ENCODE measurements at places on chromosomes 2 and 18.

DNA sequence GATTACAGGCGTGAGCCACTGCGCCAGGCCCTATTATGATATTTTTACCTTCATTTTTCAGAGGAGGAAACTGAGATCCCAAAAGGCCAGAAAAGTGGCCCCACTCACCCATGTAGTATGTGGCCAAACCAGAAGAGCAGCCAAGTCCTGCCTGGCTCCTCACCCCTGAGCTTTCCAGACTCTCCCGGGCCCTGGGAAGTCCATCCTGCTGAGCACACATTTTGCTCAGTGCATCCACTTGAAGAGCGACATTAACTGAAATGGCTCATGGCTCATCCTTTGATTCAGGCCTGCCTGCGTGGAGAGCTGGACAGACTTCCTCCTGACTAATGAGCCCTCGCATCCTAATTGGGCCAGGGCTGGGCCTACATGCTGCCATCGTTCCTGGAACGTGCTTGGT is 9.5 kb upstream of the NGEF start:
- no peak for DNase-seq

DNA sequence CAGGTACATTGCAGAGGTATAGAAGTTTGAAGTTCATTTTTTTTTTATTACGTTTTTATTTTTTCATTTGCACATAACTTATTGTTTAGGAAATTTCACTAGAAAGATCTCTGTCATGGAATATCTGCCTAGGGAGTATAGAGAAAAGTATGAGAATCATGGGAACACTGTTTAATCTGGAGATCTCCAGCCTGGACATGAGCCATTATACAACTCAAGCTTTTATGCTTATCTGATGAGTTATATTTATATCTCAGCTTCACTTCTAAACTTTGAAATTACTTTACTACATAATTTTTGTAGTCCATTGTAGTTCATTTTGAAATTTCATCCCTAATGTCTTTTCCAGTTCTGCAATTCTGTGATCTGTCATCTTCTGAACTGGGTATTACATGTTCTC is 515.6 kb downstream of the ERBB4 start:
- no peak for DNase-seq

- DNase-seq: peak; percentile 9
These were observed 116.0 kb upstream of the RAB27B start for GRCh38 chr18:54712306-54712705.

GRCh38 chr2:43368483-43369385 is 142.3 kb upstream of the ZFP36L2 start:
- DNase-seq: no peak

GRCh38 chr2:134934641-134935040 is 16.0 kb downstream of the CCNT2 start:
- no peak for DNase-seq

- DNase-seq: no peak
These were observed 644 bp upstream of the DYM start for GRCh38 chr18:49460976-49461601.

- peak; percentile 21 for DNase-seq
These were observed 6.6 kb downstream of the FECH start for GRCh38 chr18:57579934-57580333.

DNA sequence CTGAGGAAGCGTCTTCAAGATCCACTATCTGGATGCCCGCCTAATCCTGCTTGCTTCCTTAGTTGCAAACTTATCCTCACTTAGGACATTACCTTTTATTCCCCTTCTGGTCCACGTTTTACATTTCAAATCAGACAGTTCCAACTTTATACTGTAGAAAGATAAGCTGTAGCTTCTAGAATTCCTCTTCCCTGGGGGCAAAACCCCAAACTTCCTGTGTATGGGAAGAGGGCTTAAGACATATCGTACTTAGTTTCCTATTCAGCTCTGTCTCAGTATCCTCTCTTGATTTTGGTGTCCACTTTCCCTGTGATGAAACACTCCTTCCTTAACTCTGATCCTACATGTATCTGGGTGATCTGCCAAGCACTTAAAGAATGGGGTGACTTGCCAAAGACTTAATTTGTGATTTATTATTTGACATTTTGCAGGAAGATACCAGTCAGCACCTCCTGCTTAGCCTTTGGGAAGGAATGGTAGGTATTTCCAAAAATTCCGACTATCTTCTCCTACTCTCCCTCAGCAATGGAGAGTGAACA is 245.2 kb downstream of the CDCA7 start:
- no peak for DNase-seq

- DNase-seq: no peak
These were observed 7.2 kb downstream of the CDC42EP3 start for GRCh38 chr2:37664231-37664643.

DNA sequence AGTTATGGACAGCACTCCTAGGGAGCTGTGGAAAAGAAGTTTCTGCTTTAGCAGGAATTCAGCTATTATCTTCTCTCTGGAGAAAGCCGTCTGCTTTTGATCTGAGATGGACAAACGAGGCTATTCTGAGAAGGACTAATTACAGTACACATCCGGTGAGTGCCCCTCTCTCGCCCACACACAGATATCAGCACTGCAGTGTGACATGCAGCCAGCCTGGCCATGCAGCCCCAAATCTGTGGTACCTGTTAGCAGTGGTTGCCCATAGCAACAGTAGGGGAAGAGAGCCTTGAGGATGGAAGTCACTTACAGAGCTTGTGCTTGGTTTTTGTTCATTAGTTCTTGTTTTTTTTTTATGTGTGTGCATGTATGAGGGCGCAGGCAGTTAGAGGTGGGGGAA is 73.9 kb upstream of the TRIB2 start:
- no peak for DNase-seq
